ENCODE measurements at places on chromosomes 2 and 18.

- DNase-seq, result no peak
Observed at GRCh38 chr18:40841467-40841866, 1113.6 kb upstream of the PIK3C3 start.

GRCh38 chr2:239303711-239304532 lies 96.9 kb downstream of the HDAC4 start:
- no peak for DNase-seq

GRCh38 chr2:148781544-148781943 lies 93.5 kb upstream of the KIF5C start:
- no peak for DNase-seq

DNA sequence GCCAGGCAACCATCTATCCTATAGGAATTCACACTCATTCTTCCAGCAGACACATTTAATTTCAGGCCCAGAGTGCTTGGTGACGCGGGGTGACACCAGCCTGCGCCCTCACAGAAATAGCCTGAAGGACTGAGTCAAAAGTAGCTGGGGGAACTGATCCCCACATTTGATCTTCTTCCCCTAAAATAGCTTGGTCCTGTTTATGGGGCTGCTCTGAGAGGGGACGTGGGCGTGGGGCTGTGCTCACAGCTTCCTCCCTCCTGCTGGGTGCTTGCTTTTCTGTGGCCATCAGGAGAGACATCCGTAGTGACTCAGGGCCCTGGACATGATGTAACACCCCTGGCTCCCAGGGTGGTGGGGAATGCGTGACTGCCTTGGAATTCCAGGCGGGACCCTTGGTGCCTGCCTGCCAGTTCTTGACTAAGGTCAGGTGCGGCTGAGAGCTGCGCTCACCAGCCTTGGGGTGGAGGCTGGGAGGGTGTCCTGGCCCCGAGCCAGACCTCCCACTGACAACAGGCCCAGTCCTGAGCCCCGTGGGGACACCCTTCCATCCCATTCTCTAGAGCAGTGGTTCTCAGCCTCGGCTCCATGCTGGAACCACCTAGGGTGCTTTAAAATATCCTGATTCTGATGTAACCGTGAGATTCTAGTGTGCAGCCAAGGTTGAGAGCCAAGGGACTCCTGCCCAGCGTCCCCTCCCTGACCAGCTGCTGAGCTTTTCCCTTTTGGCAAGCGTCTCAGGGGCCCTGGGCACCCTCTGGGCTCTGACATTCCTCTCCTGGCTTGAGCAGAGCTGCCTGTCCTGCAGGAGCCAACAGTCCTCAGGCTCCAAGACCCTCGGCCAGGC lies 47.4 kb upstream of the SMAD7 start:
- DNase-seq, result peak; percentile 40

- peak; percentile 97 for DNase-seq
Observed at GRCh38 chr18:48488388-48488850, 50.4 kb upstream of the CTIF start.

DNA sequence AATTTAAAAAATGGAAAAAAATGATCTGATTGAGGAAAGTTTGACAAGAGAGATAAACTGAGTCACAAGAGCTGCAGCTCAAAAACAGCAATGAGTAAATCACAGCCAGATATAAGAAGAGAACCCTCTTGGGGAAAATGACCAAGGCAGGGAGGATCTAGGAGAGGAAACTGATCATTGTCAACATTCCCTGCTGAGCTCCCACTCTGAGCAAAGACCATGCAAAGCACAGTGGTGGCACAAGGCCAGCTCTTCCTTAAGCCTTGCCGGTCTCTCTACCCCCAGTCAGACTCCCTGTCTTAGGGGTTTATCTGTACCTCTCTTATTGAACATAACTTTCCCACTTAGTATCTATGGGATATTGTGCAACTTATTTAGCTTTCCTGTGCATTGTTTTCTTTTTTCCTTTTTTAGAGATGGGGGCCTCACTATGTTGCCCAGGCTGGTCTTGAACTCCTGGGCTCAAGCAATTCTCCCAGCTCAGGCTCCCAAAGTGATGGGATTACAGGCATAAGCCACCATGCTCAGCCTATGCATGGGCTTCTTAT lies 54.0 kb upstream of the PPP1CB start:
- no peak for DNase-seq

DNA sequence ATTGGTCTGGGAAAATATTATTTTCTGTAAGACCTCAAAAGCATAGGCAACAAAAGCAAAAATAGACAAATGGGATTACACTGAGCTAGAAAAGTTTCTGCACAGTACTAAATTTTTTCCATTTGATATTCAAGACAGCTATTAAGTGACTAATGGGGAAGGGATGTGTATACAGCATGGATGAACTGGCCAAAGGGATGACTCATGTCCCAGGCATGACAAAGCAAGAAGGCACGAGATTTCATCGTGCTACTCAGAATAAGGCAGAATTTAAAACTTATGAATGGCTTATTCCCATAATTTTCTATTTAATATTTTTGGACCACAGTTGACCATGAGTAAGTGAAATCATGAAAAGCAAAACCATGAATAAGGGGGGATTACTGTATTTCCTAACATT lies 1250.1 kb upstream of the GYPC start:
- DNase-seq, result no peak

DNA sequence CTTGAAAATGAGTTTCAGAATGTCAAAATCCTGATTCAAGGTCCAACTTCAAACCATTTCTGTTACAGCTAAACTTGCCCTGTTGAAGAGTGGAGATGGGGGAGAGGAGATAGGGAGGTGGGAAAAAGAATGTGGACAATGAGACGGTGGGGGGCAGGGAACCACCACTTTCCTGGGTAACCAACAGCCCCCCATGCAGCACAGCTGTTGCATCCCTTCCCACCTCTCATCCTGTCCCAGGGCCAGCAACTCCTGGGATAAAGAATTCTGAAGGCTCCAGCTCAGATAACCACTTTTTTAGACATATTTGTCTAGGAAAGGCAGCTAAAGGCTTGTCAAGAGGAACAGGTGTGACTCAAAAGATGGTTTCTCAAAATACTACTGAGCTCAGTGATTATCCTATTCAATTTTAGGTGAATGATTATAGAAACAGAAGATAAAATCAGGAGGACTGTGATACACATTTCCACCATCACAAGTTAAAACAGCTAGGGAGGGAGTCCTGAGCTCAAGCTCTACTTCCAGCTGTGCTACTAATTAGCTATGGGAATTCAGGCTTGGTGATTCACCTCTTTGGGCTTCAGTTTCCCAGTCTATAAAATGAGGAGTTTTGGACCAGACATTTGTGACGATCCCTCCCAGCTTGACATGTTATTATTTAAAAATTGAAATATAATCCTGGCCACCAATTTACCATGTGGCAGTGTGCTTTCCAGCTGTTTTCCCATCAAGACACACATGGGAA lies 36.3 kb downstream of the HDHD2 start:
- no peak for DNase-seq

DNA sequence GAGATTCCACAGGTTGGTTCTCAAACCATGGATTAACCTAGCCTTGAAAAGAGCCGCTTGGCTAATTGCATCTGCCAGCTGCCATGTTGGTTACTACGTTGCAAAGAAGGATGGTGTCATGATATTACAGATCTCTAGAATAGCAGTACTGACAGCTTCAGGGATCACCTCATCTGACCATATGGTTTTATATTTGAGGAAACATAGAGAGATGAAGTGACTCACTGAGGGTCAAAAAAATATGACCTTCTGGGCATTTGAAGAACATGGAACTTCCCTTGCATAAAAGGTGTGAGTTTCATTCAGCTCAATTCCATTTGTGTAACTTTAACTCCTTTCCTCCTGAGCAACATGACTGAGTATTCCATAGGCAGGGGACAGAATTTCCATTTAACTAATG lies 242.3 kb downstream of the SETBP1 start:
- no peak for DNase-seq

DNA sequence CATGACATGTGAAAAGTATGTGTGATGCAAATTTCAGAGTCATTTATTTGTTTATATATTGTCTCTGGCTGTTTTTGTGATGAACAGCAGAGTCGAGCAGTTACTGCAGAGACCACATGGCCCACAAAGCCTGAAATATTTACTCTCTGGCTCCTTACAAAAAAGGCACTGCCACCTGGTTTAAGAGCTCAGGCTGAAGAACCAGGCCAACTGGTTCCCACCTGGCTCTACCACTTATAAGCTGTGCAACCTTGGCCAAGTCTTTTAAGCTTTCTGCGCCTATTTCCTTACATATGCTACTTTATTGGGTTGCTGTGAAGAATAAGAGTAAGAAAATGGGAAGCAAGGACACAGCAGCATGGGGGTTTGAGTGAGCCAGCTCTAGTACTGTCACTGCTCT lies 207.6 kb downstream of the L3MBTL4 start:
- no peak for DNase-seq

GRCh38 chr2:190103144-190103543 lies 40.6 kb upstream of the MSTN start:
- no peak for DNase-seq

- DNase-seq, result no peak
Observed at GRCh38 chr2:128315829-128316776, 2.6 kb downstream of the HS6ST1 start.

DNA sequence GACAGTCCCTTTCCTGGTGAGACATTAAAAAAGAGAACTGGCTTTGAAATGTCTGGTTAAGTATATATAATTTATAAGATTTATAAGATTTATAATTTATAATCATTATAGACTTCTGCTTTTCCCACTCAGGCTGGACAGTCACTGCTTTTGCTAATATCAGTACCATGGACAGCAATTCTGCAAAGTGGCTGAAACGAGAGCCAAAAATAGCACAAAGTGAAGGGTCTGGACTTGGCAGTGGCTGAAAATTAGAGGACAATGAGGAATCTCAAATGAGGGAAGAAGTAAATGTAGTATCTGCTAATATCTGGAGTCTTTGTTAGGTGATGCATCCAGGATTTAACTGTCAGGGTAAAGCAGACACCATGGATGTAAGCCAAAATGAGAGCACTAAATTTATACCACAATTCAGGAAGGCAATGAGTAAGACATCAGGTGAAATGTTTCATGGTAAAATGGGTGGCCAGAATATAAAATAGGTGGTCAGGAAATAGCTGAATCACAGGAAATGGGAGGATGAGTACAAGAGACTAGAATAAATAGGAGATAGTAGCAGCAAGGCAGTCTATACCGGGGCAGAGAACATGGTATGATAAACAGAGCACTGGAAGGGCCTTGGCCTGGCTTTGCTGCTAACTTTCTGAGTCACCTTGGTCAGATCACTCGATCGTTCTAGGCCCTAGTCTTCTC lies 39.6 kb upstream of the BOD1L2 start:
- DNase-seq, result peak; percentile 48

DNA sequence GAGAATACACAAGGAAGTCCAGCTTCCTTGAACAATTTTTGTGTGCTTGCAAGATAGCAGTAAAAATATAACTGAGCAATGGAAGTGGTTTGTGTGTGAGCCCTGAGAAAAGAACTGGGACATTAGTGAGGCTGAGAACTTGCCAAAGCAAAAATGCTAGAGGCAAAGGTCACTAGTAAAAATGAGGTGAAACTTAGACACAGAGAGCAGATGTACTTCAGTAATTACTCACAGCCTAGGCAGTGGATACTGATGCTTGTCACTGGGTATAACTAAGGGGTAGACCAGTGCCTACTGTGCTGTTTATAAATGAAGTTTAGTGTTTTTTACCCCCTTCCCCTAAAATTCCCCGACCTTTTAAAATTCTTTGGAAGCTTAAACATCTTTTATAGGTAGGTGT lies 450.1 kb downstream of the LPIN1 start:
- DNase-seq, result no peak

DNA sequence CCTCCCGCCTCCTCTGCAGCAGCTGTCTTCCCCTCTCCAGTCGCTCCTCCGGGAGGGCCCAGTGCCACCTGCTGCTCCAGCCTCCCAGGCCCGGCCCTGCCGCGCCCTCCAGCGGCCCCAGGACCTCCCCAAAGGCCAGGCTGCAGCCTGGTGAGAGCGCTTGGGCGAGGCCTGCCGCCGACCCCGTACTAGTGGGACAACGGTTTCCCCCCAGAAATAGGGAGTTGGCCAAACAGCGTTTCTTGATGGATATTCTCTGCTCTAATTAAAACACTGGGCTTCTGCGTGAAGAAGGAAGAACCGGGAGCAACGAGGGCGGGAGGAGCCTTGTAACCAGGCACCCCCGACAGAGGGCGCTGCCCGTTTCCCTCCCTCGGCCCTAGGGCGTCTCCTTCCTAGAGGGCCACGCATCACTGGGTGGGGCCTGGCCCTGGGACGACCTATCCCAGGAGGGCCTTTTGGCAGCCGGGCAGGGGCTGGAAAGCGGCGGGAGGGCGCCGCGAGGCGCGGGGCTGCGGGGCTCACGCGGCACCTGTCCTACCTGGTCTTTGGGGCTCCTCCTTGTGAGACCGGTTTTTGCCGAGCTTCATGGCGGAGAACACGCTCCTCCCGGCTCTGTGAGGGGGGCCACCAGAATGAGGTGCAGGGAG lies 25.4 kb upstream of the OTOF start:
- peak; percentile 71 for DNase-seq

- no peak for DNase-seq
Observed at GRCh38 chr18:53148123-53148522, 808.1 kb downstream of the DCC start.

GRCh38 chr2:173797586-173798263 lies 167.4 kb downstream of the SP3 start:
- no peak for DNase-seq

GRCh38 chr2:212384027-212384426 lies 154.6 kb downstream of the ERBB4 start:
- no peak for DNase-seq

DNA sequence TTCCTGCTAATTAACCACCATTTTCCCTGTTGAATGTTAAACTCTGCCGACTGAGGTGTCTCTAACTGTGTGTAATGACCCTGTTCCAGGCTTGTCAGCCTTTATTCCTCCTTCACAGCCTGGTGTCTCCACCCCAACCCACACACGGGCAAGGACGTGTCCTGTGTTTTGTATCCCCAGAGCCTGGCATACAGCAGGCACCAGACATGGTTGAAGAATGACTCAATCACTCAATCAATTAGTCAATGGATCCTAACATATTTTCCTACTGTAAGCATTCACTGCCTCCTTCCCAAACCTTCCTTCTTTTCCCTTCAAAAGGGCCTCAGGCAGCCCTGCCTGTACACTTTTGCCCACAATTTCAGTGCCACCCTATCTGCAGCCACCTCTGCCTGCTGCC lies 2.7 kb upstream of the TNS1 start:
- DNase-seq, result no peak

DNA sequence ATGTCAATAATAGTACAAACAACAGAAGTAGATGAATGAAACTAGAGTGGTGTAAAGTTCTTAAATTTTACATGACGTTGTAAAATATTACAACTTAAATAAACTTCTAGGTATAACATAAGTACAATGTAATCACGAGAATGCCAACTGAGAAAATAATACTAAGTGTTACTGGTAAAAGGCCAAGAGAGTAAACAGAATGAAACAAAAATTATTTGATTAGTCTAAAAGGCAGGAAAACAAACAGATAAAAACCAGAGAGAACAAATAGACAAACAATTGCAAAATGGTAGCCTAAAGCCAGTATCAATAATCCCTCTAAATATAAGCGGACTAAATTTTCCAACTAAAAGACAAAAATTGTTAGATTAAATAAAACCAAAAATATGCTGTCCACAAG lies 71.9 kb downstream of the SMAD2 start:
- DNase-seq, result no peak

GRCh38 chr2:54999182-54999581 lies 51.1 kb downstream of the RTN4 start:
- DNase-seq, result no peak

GRCh38 chr2:206245265-206245672 lies 29.2 kb upstream of the ZDBF2 start:
- no peak for DNase-seq

GRCh38 chr2:138219961-138220360 lies 255.7 kb downstream of the HNMT start:
- DNase-seq, result no peak

- no peak for DNase-seq
Observed at GRCh38 chr2:171201271-171201670, 40.6 kb upstream of the TLK1 start.
